ENCODE measurements at places on chromosomes 2 and 18. TPM values are rescaled to one million over a fixed set of nuclear protein-coding genes. Genes with fewer than 3 reads are reported as not detected.

DNA sequence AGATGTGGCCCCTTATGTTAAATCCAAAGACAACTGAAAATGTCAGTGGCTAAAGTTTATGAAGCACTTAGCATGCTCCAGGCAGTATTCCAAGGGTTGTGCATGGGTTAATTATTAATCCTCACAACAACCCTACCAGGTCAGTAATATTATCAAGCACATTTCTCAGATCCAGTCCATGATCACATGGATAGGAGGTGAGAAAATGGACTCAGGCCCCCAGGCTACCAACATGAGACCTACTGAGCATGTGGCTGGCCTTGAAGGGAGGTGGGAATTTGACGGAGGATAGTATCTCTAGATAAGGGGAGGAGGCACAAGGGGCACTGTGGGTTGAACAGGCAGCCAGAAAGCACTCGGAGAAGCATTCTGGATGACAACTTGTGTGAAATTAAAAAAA lies 412.0 kb downstream of the MEIS1 start:
- no peak for DNase-seq

- no peak for DNase-seq
Observed at GRCh38 chr2:18927525-18928232, 338.3 kb upstream of the NT5C1B start.

TBR1 gene
- 0.04 TPM for total RNA-seq

GRCh38 chr2:68561372-68561771 lies 82.0 kb upstream of the PROKR1 start:
- no peak for DNase-seq

STPG4 gene
- total RNA-seq, result 0.11 TPM

DNA sequence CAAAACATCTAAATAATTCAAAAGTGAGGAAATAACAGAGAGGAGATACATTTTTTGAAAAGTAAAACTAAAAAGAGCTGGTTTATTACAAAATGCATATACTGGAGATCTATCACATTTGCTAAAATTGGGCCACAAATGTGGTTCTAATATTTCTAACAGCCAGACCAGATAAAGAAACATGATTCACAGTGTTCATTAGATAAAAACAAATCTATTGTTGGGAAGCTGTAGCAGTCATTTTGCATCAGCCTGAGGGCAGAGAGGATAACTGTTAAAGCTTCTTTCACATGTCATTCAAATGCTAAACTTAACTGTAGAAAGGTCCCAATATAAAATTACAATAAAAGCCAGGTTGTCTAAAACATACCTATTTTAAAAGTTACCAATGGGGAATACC lies 148.3 kb downstream of the GULP1 start:
- no peak for DNase-seq

SERPINB4 gene
- not detected for total RNA-seq

DPP4 gene
- total RNA-seq, result 6.0 TPM

DNA sequence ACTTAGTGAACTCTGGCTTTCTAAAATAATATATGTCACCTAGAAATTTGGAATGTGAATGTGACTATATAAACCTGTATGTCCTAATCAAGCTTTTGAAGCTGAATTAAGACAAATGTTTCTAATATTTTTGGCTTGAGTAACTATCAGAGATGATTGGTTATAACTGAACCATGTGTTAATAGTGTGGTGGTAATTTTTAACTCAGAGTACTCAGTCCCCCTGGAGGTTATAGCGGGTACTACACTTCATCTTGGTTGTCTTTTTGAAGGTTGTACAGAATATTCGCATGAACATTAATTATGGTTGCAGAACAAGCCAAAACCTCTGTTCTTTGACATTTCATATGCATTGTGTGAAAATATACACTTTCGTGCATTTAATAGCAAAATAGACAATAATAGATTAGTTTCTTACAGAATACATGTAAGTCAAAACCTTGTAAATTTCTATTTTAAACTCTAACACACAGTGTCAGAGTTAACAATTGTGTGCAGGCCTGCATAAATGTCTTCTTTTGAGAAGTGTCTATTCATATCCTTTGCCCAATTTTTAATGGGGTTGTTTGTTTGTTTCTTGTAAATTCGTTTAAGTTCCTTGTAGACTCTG lies 86.0 kb downstream of the OSBPL6 start:
- DNase-seq, result peak; percentile 26

ZNG1B gene
- total RNA-seq, result 18.7 TPM

LIMS3 gene
- total RNA-seq, result 7.3 TPM

GRCh38 chr2:16115881-16116830 lies 175.8 kb downstream of the MYCN start:
- no peak for DNase-seq

Data from pulmonary artery endothelial cell (primary cell).